ENCODE measurements at places on chromosomes 3 and 15. TPM values are rescaled to one million over a fixed set of nuclear protein-coding genes. Genes with fewer than 3 reads are reported as not detected.

The KNG1 gene
- total RNA-seq, result 0.14 TPM

GRCh38 chr3:155316426-155316825 lies 22.9 kb upstream of the STRIT1 start:
- DNase-seq, result no peak
- no peak overlapping the region for H3K27ac ChIP-seq

GRCh38 chr3:70889162-70890019 lies 577.0 kb upstream of the MDFIC2 start:
- H3K27me3 ChIP-seq, result no peaks in the 10 kb centered on the region
- no peaks in the 10 kb centered on the region for H3K36me3 ChIP-seq
- H3K4me1 ChIP-seq, result no peaks in the 10 kb centered on the region
- H3K27ac ChIP-seq, result no peak overlapping the region

DNA sequence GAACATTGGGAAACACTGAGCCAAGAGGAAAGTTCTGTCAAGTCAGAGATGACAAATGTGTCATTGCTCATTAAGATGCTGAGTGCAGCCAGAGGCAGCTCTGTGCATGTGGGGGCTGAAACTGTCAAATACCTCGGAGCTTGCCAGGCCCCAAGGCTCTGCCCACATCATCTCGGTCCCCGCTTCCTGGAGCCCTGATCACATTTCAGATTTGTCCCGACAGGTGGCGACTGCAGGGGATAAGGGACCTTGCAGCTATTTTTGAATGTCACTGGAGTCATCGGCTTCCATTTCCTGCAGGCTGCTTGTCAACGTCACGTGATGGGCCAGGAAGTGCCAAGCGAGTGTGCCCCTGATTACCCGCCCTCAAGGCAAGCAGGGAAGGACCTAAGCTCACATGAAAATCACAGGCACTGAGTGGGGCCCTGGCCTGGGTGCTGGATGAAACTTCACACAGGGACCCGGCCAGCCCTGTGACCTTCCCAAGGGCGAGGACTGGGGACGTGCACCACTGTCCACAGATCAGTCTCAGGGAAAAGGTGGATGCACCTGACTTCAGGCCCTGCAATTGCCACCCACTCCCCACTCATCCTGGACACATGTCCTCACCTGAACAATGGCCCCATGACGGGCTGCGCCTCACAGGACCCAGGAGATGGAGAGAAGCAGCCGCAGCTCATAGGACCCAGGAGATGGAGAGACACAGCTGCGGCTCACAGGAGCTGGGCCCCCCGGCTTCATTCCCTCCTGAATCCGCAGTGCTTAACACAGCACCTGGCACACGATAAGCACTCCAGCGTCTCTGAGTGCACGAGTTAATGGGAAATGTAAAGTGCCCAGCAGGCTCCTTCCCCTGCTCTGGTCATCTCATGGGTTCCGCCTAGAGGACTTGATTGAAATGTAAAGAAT lies 73.4 kb downstream of the NUP210 start:
- no peak overlapping the region for H3K4me3 ChIP-seq
- H3K4me1 ChIP-seq, result no peaks in the 10 kb centered on the region
- peaks cover 5% of the 10 kb centered on the region for H3K36me3 ChIP-seq
- no peak for DNase-seq

- H3K4me3 ChIP-seq, result no peak overlapping the region
- DNase-seq, result no peak
- H3K4me1 ChIP-seq, result peaks cover 15% of the 10 kb centered on the region
- no peaks in the 10 kb centered on the region for H3K27me3 ChIP-seq
- H3K27ac ChIP-seq, result no peak overlapping the region
Measured at GRCh38 chr3:37124435-37124834, 49.9 kb downstream of the LRRFIP2 start.
